ENCODE measurements at places on chromosomes 3 and 15. TPM values are rescaled to one million over a fixed set of nuclear protein-coding genes. Genes with fewer than 3 reads are reported as not detected.
A peak's percentile ranks its signal among the peaks of the same experiment; 100 is the strongest.

DNA sequence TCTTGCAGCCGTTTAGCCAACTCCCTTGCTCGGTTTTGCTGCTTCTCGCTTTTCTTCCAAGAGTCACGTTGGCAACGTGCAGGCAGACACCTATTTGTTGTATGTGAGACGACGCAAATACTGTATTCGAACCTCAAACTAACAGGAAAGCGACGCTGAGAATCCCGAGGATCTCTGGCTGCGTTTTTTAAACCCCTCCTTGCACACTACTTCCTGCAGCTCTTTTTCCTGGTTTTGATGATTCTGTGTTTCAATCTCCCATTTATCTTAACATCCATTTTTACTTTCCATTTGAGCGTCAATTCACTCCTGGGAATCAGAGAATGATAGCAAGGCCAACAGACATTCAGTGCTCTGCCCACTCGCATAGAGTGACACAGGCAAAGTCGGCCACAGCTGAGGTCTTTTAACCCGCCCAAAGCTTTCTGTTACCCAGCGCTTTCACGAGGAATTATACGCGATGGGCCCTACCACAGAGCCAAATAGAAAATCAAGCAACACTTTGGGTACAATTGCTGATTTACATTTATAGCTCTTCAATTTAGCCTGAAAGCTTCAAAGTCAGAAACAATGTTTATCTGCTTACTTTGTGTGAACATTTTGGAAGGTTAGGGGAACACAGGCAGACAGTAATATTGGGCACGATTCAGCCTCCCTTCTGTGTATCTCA, 1.6 kb upstream of the ANXA2 start:
- peak; percentile 85 for DNase-seq

Gene COL7A1
- total RNA-seq = 189 TPM

DNA sequence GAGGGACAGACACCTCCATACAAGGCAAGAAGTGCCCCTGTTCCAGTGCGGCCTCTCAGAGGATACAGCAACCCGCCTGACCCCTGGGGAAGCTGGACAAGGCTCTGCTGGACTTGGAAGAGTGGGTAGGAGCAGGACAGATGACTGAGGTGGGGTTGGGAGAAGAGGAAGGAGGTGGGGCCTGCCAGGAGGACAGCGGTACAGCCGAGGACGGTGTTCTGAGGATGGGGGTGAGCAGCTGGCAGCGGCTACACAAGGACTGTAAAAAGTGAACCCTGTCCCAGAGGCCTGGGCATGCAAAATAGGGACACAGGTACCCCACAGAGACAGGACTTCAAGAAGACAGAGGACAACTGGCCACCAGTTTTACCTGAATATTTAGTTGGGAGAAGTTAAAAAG, 23.5 kb upstream of the ELP6 start:
- no peak for DNase-seq

- no peak for DNase-seq
These were observed 114.3 kb downstream of the TGFBR2 start for GRCh38 chr3:30720586-30721313.

GRCh38 chr3:31178467-31178866, 284.0 kb upstream of the GADL1 start:
- DNase-seq = no peak

Gene WDR76
- 7.6 TPM for total RNA-seq
